ENCODE measurements at places on chromosomes 2 and 18.

DNA sequence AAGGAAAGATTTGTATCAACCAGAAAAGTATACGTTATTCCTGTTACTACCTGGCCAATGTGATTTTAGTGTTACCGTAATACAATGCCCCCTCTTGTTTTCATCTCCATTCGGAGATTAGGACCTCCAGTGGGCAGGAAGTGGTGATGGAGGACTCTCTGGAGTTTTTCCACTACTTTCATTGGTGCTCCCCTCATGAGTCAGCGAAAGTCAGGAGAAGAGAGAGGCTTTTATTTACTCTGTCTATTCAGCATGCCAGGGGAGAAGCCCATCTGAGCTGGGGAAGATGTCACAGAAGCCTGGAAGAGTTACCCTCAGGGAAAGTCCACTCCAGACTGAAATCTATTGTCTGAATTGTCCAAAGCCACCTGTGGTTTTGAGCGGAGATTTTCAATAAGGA, 88.2 kb upstream of the THUMPD2 start:
- DNase-seq, result no peak

DNA sequence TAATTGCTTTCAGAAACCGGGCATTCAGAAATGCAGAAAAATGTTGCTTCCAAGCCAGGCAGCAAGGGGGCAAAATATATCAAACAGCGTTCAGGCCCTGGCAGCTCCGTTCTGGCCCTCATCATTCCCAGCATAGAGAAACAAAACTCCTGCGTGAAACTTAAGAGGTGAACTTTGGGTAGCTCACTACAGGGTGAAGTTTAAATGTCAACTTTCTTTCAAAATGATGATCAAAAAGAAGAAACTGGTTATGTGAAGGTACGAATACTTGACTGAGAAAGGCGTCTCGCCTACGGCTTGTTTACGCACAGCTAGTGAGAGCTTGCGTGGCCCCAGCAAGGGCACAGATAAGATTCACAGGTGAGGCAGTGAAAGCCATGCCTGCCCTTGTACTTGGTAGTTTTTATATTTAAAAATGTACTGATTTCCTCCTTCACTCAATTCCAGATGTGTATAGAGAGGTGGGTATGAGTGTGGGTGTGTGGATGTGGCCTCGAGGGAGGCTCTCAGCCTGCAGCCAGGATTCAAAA, 127.5 kb downstream of the NFATC1 start:
- no peak for DNase-seq

GRCh38 chr2:97785818-97786217, 72.4 kb downstream of the ZAP70 start:
- no peak for DNase-seq

DNA sequence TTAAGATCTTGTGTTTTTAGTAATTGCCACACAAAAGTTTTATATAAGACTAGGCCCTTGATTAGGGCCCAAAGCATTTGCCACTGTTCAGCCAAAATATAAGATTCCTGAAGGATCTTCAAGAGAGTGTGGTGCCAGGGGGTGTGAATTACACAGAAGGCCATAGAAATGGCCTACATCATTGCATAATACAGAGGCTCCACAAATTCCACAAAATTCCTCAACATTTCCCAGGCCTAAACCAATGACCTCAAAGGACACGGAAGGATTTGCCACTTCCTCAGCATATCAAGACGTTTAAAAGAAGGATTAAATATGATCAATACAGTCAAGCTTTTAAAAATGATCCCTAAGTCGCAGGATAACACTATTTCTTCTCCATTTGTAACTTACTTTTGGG, 24.1 kb downstream of the COL6A3 start:
- no peak for DNase-seq

DNA sequence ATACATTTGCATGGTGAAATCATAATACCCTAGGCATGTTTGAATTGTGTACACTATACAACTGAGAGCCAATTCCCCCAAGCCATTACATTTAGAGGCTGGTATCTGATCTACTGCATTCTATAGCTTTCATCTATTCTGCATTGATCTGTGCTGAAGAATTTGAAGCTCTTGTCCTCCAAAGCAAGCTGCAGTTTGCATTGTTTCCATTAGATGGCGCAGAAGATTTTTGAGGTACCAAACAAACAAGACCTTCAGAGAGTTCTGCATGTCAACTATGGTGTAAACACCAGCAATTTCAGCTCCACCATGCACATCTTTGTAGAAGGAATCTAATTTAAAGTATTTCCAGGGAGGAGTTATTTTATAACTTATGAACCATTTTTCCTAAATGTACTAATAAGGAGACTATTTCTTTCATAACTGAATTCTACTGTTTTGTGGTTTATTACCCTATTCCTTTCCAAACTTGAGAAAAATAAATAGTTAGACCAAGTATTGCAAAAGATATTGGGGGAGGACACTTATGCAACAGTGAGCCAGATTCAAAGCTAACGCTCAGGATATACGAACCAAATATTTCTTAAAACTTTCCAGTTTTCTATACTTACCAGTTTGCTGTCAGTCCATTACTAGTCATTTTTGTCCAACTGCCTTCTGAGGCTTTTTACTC, 761.8 kb upstream of the ACVR2A start:
- no peak for DNase-seq

- DNase-seq, result no peak
Measured at GRCh38 chr18:58952858-58953257, 88.2 kb downstream of the ZNF532 start.

- no peak for DNase-seq
Measured at GRCh38 chr2:101328474-101329007, 20.0 kb upstream of the RNF149 start.

GRCh38 chr18:23377669-23378301, 75.3 kb upstream of the RIOK3 start:
- no peak for DNase-seq

- no peak for DNase-seq
Measured at GRCh38 chr2:53381271-53381670, 386.3 kb upstream of the CHAC2 start.

DNA sequence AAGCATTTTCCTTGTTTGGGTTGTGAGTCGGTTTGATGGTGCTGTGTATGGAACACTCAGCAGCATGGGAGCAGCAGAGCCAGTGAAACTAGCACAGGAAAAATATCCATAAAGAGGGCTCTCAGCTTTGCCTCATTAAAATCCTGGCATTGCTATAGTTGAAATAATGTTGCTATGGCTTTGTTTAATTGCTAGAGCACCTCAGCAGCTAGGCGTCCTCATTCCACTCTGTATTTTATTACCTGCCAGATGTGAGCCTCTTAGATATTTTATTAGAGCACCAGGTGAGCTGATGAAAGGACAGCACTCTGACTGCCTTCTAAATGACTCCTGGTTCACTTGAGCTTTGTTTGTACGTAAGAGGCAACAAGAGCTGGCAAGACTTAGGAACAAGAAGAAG, 232.4 kb downstream of the MTX2 start:
- no peak for DNase-seq

GRCh38 chr2:9473308-9473984, 905 bp upstream of the IAH1 start:
- no peak for DNase-seq

- DNase-seq, result no peak
Measured at GRCh38 chr2:6828299-6828584, 37.5 kb downstream of the CMPK2 start.

GRCh38 chr2:194044321-194044720, 1612.7 kb upstream of the SLC39A10 start:
- DNase-seq, result no peak

- peak; percentile 76 for DNase-seq
Measured at GRCh38 chr2:55159037-55159651, 72.9 kb downstream of the CLHC1 start.

GRCh38 chr18:35511428-35511827, 13.7 kb upstream of the INO80C start:
- DNase-seq, result no peak

- no peak for DNase-seq
Measured at GRCh38 chr18:48492880-48493279, 46.0 kb upstream of the CTIF start.

DNA sequence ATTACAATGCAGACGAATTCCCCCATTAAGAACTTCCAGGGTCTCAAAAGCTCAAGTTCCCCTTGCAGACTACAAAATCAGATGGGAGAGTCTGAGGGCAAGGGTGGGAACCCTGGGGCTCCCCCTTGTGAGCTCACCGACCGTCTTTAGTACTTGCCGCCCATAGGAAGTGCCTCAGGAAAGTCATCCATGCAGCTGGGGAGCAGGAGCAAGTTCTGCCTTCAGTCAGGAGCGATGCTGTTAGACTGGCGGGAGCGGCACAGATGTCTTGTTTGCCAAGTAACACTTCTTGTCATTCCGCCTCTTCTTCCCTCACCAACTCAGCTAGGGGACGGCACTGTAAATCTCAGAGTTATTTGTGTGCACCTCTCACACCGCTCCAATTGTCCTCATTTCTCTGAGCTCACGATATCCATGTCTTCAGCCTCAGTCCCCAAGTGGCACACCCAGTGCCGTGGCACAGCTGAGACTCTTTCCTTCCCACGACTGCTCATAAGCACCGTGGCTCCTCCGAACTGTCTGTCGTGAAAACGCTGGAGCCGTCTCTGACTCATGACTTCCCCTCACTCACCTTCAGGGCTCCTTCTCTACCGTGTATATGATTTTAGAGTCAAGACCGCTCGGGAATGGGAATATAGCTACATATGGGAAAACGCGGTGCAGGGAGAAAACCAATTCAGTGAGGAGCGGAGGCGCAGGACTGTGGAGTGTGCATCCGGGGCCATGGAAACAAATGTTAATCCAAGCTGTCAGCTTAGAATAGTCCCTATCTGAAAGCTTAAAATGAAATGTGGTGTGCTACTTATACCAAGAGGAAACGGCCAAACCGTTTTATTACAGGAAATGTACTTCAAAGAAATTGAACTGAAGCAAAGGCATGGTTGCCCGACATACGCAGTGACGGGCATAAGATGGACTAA, 34.0 kb downstream of the UXS1 start:
- DNase-seq, result no peak

- DNase-seq, result peak; percentile 55
Measured at GRCh38 chr2:43898134-43898837, 59.5 kb downstream of the ABCG8 start.

- DNase-seq, result no peak
Measured at GRCh38 chr2:192090911-192091310, 103.8 kb downstream of the TMEFF2 start.

DNA sequence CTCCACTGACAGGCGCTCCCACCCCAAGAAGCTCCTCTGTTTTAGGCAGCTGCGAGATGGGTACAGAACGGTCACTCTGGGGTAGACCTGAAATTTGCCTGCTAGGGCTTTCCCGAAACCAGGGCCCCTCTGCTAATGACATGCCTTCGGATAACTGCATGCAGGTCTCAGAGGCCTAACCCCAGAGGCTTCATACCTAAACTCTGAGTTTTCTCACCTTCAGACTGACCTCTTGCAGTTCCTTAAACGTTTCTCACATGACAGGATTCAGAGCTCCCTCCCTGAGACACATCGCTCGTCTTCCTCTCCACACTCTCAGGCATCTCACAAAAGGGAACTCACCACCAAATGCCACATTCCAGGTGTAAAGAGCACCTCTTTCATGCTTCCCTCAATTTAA, 11.3 kb upstream of the KLHL29 start:
- no peak for DNase-seq

GRCh38 chr2:197312186-197312585, 1.6 kb upstream of the ANKRD44 start:
- no peak for DNase-seq

GRCh38 chr2:171965238-171965637, 34.5 kb upstream of the METAP1D start:
- no peak for DNase-seq

DNA sequence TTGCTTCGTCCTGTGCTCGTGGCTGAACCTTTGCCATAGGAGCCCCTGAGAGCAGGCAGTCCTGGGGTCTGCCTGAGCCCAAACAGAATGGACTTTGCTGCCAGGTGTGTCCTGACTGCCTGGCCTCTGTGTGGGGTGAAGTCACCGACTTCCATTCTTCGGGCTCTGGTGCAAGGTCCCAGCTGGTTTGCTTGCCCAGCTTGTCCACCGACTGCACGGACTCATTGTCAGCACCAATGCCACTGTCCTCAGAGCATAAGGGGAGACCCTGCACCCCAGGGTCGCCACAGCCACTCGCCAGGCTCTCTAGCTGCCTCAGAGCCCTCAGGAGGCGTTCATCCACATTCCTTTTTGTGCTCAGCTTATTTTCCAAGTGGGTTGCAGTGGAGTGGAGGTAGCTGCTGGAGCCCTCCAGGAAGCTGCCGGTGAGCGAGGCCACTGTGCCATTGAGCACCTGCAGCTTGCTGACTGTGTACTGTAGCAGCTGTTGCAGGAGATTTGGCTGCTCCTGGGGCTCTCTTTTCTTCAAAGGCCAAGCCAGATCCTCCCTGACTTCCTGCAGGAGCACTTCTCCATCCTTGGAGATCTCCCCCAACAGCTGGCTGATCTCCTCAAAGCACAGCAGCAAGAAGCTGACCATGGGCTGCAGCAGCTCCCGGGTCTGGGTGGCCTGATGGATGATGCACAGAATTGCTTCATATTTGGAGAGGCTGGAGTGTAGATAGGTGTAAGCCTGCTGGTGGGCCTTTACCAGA, 1.2 kb downstream of the PCARE start:
- no peak for DNase-seq

DNA sequence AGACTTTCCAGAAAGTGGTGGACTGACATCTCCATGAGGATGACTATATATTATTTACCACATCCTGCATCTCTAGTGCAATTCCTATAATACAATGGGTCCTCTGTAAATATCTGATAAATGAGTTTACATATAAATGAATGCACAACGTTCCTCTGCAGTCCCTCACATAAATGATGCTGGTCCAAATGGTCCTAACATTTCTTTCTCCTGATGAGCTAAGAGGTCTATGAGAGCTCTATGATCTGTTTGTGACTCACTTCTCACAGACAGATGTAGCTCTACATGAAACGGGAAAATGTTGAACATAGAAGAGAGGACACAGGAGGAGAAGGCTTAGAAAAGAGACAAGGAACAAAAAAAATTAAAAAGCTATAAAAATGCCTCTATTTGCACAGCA, 201.2 kb upstream of the PIK3C3 start:
- DNase-seq, result no peak

GRCh38 chr2:169828141-169828811, 1.0 kb downstream of the UBR3 start:
- DNase-seq, result no peak

DNA sequence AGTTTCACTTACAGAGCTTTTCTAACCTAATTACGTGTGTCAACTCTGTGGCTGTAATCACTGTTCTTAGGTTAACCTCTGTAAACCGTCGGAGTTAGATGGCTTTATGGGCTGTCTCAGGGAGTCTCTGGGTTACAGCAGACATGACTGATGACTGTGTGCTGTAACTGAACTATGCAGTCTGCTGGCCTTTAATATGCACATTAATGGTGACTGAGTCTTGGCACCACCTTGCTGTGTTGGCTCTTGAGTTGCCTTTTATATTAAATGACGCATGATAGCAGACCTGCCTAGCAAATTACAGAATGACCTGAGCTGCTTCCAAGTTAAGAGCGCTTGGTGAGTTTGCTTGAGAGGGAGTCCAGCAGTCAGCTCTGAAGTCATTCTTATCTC, 90.1 kb downstream of the ACKR3 start:
- DNase-seq, result no peak

- DNase-seq, result no peak
Measured at GRCh38 chr2:101698844-101699754, 1.6 kb downstream of the MAP4K4 start.

GRCh38 chr2:65390134-65390533, 42.3 kb downstream of the SPRED2 start:
- DNase-seq, result no peak

Data from Right ventricle myocardium inferior (tissue), 1 donor.